ENCODE measurements at places on chromosomes 4 and X.

GRCh38 chrX:103797691-103798090, 21.1 kb downstream of the PLP1 start:
- no peak for DNase-seq

GRCh38 chr4:5222951-5223350, 171.7 kb downstream of the STK32B start:
- no peak for DNase-seq

DNA sequence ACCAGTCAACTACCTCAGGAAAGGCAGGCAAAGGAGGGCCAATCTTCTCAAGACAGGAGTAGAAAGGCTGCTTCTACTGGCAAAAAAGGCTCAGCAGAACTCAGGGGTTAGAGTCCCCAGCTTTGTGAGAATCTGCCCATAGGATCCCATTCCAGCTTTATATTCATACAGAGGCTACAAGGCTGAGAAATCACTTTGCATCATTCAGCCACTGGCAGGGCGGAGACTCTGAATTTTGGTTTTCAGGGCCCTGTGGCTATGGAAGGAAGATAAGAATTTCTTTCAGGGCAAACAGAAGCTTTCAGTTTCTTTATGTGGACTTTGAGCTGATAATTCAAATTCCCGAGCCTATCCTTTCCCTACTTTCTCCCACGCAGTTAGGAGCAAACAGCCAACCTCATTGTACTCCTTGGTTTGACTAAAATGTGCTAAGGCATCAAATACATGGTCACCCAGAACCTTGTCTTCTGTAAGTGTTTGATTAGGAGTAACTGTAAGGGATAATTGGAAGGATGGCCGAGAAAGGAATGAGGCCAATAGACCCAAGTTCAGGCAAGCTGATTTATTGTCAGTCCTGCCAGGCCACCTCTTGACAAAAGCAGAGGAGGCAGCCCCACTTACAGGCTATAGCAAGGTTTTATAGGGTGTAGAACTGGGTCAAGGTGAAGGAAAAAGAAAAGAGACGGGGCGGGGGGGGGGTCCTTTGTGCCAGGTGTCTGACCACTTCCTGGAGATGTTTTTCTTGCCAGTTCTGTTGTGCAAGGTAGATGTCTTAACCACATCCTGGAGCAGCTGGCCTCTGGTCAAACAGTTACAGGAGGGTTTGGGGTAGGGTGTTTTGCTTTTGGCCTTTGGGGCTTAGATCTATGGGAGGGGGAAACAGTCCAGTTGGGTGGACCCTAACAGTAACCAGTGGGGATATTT, 165.3 kb upstream of the PPP1R2C start:
- DNase-seq: peak; percentile 17

DNA sequence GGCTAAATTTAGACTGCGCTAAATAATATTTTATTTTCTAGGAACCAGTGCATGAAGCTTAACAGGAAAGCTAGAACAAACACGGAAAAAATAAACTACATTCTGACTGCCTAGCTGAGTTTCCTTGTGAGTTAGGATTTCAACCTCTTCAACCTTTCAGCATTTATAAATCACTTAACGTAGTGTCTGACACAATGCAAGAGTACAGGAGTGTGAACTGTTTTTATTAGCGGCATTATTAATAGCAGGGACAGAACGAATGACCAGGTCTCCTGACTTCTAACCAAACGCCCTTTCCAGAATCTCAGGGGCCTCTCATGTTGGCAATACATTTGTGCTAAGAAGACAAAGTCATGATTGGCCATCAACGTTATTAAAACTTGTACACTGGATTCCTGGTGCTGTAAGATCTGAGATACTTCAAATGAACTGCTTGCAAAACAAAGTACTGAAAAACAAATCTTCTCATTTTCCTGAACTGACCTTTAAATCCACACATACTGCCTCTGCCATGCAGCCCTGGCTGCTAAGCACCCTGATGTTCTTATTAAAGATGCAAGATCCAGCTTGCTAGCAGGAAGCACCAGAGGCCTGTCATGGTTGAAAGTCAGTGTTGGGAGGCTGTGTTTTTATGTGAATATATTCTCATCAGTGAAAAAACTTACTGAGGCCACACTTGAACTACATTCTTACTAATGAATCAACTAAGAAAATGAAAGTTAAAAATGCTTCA, 380.4 kb upstream of the CPEB2 start:
- DNase-seq: no peak

- DNase-seq: no peak
Measured at GRCh38 chrX:13009844-13010243, 34.6 kb downstream of the FAM9C start.
